SW480 (cell line): ENCODE measurements at places on chromosomes 1 and 21.

DNA sequence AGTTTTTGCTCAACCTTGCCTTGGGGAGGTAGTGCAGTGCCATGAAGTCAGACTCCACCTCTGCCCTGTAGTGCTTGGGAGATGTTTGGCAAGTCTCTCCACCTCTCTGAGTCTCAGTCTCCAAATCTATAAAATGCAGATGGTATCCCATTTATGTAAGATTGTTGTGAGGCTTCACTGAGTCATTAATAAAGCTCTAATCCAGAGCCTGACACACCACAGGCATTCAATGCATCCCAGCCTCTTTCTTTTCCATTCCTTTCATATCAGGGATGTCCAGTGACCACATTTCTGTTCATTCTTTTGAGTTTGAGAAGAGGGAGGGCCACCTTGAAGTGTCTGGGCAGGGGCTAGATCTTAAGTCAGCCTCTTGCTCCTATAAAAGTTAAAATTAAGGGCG lies 37.6 kb upstream of the LMO4 start:
- no peak for DNase-seq

DNA sequence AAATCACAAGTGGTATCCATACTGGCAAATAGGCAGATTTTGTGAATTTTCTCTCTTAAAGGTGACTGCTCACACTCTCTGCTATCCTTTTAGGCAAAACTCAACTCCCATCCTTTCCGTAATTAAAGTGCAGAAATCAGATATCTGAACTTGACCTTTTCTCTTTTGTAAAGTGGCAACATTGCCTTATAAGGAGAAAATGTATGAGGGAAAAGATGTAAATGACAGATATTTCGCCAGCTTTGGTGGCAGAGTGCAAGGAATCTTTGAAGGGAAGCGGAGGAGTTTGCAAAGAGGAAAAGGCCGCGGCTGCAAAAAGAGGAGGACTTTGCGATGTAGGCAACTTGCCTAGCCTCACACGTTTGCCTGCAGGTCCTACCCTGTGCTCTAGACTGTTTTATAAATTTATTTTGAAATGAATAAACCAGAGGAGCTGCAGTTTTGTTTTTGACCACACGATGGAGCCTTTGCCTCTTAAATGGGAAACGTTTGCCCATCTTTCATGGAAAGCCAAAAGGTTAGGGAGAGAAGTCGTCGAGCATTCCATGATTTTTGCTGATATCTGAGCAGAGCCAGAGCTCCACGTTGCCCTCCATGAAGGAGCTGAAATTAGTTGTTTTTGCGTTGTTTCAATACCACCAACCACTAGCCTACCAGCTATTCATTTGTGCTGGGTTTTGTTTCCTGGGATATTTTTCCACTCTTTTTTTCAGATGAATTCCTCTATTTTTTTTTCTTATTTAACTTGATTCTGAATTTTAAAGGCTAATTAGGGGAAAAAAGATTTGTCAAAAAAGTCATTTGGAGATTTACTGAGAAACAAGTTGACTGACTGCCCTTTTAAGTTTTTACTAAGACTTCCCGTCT lies 242.3 kb downstream of the LMX1A start:
- DNase-seq: peak; percentile 52

DNA sequence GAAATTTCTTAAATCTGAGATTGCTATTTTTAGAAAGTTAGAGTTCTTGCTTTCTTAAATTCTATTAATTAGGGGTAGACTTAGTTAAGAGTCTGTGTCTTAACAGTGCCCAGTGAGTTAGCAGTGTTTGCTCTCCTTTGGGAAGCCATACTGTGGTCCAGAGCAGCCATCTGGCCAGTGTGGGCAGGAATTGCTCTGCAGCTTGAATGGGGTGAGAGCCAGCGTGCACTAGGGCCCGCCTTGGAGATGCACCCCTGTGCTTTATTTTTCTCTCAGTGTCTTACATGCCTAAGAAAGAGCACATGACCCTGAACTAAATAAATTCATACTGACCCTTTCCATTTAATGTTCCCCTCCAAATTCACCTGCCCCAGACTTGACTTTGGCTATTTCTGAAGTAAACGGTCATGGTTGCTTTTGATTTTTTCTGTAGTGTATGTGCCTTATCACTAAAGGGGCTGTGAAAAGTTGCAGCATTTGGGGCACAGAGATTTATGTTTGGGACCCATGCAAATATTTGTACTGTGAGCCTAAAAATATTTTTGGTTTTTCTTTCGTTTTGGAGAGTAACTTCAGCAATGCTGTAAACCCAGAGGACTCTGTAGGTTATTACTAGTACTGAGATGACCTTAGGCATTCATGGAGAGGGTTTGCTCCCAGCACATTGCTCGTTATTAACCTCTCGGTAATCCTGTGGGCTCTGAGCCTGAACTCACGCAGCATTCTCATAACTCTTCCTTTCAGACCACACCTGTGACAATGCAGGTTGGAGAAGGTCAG lies 21.3 kb upstream of the KCNQ4 start:
- no peak for DNase-seq

- no peak for DNase-seq
Measured at GRCh38 chr1:221925947-221926346, 184.1 kb upstream of the DUSP10 start.

DNA sequence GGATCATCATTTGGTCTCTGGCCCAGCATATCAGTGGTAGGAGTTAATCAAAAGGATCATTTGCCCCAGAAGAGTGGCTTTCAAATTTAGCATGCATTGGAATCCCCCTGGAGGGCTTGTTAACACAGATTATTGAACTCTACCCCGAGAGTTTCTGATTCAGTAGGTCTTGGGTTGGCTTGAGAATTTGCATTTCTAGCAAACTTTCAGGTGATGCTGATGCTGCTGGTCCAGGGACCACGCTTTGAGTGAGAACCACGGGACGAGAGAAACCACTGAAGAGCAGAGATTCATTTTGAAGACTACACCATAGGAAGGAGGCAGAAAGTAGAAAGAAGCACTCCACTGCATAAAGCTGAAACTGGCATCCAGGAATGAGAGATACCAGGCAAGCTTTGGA lies 81.3 kb upstream of the DUSP10 start:
- no peak for DNase-seq

- DNase-seq: peak; percentile 54
Measured at GRCh38 chr1:27099587-27100334, 55.2 kb downstream of the SLC9A1 start.

DNA sequence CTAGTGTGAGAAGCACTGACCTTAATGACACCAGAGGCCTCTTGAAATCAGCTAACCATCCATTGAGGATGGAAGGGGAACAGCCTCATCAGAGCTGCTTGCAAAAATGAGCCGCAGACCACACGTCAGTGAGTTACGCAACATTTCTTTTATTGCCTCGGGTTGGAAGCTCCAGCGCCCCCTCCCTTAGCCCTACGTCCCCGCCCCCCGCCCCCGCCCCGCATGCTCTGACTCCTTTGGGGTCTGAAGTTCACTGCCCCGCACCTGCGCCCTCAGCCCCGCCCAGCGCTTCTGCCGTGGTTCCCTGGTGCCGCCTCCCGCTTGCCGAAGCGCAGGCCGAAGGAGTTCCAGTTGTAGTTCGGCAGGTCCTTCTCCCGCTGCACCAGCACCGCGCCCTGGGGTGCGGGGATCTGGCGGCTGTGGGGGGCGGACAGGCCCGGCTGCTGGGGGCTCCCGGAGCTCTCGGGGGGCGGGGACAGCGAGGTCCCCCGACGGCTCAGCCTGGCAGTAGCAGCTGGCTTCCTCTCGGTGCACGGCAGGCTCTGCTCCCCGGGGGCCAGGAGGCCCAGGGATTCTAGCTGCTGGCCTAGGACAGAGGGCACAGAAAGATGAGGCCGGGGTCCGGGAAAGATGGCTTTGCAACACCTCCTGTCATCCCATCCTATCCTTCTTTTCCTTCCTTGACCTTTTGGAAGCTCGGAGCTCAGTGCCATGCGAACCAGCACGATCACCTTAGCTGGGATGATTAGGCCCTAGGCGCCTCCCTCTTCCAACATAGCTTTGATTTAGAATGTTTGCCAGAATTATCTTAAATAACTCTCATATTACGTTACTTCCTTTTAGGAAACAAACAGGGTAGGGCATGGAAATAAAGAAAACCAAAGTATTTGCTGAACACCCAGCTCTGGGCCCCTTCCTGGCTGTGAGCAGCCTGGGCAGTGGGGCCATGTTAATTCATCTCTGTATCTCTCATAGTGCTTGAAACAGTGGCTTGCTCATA lies 5.8 kb downstream of the KISS1 start:
- DNase-seq: peak; percentile 79

- no peak for DNase-seq
Measured at GRCh38 chr1:10903821-10904220, 107.4 kb upstream of the CASZ1 start.

DNA sequence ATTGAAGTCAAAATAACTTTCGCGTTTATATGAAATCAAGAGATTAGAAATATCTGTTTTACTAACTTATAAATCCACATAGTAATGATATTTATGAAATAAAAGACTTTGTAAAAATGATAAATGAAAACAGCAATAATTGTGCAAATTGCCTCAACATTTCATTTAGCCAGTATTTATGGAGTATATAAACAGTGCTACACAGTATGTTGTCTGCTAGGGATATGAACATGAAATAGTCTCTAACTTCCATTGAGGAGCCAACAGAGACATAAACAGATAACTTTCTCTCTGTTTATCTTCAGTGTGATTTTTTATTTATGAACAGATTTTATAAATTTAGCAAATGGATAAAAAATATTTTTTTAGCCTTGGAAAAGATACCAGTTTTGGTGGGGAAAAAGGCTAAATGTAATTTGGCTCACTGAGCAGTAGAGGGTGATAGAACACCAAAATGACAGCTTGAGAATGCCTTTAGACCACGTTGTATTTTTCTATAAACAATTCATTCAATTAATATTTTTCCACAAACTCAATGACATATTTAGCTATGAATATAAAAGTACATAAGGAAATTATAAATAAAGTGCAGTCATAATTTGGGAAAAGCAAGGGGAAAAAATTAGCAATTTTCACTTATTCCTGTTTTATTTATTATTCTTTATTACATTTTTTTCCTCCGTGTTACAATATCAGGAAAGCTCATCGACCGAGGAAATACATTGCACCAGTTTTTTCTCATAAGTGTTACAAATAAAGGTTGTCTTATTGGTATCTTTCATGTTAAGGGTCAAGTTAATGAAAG lies 47.5 kb upstream of the EEIG2 start:
- DNase-seq: peak; percentile 40

DNA sequence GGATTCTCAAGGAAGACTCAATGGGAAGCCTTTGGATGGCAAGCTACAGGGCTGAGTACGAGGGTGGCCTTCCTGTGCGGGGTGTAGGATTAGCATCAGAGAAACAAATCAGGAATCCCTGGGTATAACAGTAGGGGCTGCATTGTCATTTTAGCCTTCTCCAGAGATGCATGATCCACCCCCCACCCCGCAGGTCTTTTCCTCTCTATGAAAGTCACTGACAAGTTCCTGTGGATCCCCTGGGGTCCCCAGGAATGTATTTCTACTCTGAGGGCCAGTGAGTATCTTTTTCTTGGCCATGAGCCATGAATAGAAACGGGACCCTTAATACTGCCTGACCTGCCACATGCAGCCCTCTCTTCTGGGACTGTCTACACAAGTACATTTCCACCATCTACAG lies 473.0 kb upstream of the VAMP3 start:
- DNase-seq: no peak

GRCh38 chr1:40469327-40469726 lies 7.8 kb upstream of the ZFP69 start:
- no peak for DNase-seq

- DNase-seq: no peak
Measured at GRCh38 chr1:7404046-7404742, 366.9 kb upstream of the VAMP3 start.

DNA sequence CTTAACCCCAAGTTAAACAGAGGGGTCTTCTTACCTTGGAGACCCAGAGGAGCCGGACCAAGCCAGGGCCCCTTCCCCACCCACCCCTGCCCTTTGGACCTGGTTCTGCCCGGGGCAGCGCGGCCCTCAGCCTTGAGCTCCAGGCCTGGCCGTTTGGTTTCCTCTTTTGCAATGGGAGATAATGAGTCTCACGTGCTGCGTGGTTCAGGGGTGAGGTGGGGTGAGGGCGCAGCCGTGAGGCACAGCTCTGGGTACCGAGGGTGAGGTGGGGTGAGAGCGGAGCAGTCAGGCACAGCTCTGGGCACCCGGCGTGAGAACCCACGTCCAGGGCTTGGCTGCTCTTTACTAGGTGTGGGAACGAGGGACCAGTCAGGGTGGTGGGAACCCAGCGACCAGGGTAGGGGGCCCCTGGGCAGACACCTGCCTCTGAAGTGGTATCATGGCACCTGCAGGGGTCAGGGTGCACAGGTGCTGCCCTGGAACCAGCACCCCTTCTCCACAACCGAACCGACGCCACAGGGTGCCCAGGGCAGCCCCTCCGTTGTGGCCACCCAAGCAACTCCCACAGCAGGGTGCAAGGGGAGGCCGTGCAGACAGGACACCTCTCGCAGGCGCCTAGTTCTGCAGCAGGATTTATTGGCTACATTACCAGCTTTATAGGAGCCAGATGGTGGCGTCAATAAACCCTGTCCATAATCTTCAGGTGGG lies 182.2 kb downstream of the PRDM16 start:
- DNase-seq: no peak

DNA sequence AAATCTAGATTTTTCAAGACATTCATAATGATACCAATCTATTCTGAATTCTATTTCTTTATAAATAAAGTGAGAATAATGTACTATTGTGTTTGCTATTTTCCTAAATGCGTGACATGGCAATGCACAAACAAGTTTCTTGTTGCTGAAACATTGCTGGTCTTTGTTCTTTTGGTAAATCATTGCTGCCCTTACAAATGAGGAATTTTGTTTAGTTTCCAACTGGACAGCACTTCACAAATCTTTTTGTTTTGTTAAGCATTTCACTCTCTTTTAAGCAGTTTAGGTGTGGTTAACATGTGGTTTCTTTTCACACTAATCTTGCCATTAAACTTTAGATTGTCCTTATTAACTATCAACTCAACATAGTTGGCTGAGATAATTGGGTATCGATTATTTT lies 94.6 kb downstream of the LRRC7 start:
- DNase-seq: no peak

DNA sequence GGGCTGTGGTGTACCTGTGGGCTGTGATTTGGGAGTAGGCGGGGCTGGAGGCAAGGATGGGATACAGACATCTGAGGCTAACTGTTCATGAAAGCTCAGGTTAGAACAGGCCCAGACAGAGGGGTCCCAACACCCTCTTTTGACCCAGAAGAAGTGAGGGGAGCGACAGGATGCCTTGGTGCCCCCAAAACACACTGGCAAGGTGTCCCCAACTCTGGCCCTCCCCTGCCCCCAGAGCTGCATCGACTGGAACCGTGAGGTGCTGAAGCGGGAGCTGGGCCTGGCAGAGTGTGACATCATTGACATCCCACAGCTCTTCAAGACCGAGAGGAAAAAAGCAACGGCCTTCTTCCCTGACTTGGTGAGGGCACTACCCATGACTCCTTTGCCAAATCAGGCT lies 27.6 kb upstream of the PADI4 start:
- DNase-seq: no peak

DNA sequence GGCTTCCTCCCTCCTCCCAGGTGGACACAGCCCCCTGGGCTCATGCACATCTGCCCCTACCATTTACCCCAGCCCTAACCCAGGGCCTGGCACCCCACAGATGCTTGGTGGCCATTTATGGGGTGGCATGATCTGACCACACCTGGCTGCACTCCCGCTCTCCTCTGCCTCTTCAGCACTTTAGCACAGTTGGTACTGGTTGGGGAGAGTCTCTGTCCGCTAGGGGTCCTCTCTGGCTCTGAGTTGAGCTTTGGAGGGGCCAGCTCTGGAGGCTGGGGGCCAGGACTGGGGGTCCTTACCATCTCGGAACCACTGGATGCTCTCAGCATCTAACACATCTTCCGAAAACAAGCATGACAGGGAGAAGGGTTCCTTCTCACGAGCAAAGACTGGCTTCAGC lies 17.4 kb downstream of the MYOM3 start:
- no peak for DNase-seq
